Suprapubic skin (tissue), 4 donors: ENCODE measurements at places on chromosomes 12 and 14.

- no peak for DNase-seq
Measured at GRCh38 chr12:120361506-120362208, 7.3 kb downstream of the MSI1 start.

DNA sequence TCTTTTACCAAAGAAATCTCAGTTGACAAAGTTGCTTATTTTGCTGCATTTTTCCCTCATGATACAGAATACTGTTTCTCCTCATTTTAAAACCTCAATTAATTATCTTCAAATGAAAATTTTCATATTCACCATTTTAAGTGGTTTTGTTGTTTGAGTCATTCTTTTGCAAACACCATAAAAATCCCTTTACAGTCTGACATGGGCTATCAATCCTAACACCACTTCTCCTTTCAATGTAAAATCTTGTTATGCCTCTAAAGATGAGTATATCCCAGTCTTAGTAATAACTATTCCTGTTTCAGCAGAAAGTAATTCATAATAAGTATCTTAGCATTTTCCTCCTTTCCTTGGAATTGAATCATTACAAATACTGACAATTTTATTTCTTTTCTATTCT is 192.2 kb downstream of the SYT1 start:
- no peak for DNase-seq

- no peak for DNase-seq
Measured at GRCh38 chr12:123478762-123479161, 20.8 kb downstream of the SNRNP35 start.

- DNase-seq: no peak
Measured at GRCh38 chr12:46948936-46949545, 123.2 kb upstream of the SLC38A4 start.
